Tracheal epithelial cell (primary cell): ENCODE measurements at places on chromosomes 4 and X. TPM values are rescaled to one million over a fixed set of nuclear protein-coding genes. Genes with fewer than 3 reads are reported as not detected.

The GNRHR gene
- 0.43 TPM in 1 of 2 replicates, not detected in the other for total RNA-seq

The CT47A7 gene
- not detected in 2 replicates for total RNA-seq

The CSAG1 gene
- not detected in 2 replicates for total RNA-seq

The TEX13C gene
- not detected in 2 replicates for total RNA-seq

The NAP1L2 gene
- total RNA-seq: 0.24 and 0.43 TPM in 2 replicates
